Thymus (tissue), 14 donors: ENCODE measurements at places on chromosomes 1 and 21. TPM values are rescaled to one million over a fixed set of nuclear protein-coding genes. Genes with fewer than 3 reads are reported as not detected.

Gene RGS13
- 1.1 TPM for polyA plus RNA-seq

Gene GJA5
- polyA plus RNA-seq: 4.0 TPM

Gene RPS6KA1
- polyA plus RNA-seq: 30.4 TPM

Gene BLZF1
- polyA plus RNA-seq: 16.8 TPM

Gene ADAMTS4
- 3.0 TPM for polyA plus RNA-seq

- H3K4me3 ChIP-seq: no peak overlapping the region
- H3K27ac ChIP-seq: no peak overlapping the region
- no peaks in the 10 kb centered on the region for H3K27me3 ChIP-seq
- H3K36me3 ChIP-seq: no peaks in the 10 kb centered on the region
Observed at GRCh38 chr1:38183096-38183495, 136.5 kb upstream of the POU3F1 start.

GRCh38 chr1:46244656-46245371 lies 2.7 kb upstream of the RAD54L start:
- no peak overlapping the region for H3K4me3 ChIP-seq
- no peaks in the 10 kb centered on the region for H3K27me3 ChIP-seq
- H3K4me1 ChIP-seq: peaks cover 17% of the 10 kb centered on the region
- H3K27ac ChIP-seq: no peak overlapping the region

DNA sequence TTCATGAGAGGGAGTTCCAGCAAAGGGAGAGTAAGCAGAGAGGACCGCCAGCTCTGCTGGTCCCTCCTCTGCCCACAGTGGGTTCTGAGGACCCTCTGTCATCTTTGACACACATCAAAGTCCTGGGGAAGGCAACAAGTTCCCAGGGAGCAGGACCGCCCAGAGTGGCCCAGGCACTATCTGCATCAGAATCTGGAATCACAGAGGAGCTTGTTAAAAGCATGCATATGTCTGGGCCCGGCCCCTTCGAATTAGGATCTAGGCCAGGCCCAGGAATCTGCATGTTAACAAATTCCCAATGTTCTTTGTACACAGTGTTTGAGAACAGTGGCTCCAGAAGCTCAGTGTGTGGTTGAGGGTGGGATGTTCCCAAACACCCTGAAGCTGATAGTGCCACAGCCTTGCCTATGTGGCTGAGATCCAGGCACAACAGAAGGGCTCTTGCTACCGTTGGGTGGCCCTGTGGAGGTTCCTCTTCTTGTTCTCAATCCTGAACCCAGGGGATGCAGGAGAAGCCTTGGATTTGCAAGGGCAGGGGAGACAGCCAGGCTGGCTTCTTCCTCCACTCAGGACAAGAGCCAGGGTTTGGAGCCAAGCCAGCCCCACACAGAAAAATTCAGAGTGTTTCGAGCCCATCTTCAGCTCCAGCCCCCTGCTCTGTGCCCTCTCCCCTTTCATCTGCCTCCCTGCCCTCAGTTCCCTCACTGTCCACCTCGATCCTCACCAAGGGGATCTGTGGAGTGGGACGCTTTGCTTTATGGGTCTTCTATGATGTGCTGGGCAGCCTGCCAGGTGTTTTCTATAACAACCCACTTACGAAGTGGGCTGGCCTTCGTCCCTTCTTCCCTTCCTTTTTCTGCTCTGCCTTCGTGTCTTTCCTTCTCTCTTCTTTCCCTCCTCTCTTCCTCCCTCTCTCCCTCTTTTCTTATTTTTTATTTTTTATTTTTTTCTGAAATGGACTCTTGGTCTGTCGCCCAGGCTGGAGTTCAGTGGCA lies 129.0 kb upstream of the TMPRSS2 start:
- H3K36me3 ChIP-seq: no peaks in the 10 kb centered on the region
- H3K27me3 ChIP-seq: peaks cover 39% of the 10 kb centered on the region
- H3K4me1 ChIP-seq: peaks cover 6% of the 10 kb centered on the region
- no peak overlapping the region for H3K4me3 ChIP-seq

GRCh38 chr1:226820941-226821718 lies 49.3 kb upstream of the PSEN2 start:
- H3K27me3 ChIP-seq: no peaks in the 10 kb centered on the region
- no peak for DNase-seq
- no peaks in the 10 kb centered on the region for H3K36me3 ChIP-seq
- H3K4me1 ChIP-seq: no peaks in the 10 kb centered on the region
- peak overlapping the region; percentile 11 for H3K27ac ChIP-seq

GRCh38 chr1:185033686-185034085 lies 11.7 kb upstream of the RNF2 start:
- H3K27me3 ChIP-seq: no peaks in the 10 kb centered on the region
- DNase-seq: no peak
- H3K36me3 ChIP-seq: no peaks in the 10 kb centered on the region

- no peak for DNase-seq
- no peak overlapping the region for H3K4me3 ChIP-seq
- no peaks in the 10 kb centered on the region for H3K36me3 ChIP-seq
- no peak overlapping the region for H3K27ac ChIP-seq
- no peaks in the 10 kb centered on the region for H3K4me1 ChIP-seq
Observed at GRCh38 chr1:218547957-218548730, 203.0 kb downstream of the TGFB2 start.

GRCh38 chr1:220684890-220685289 lies 5.3 kb upstream of the C1orf115 start:
- H3K27me3 ChIP-seq: peaks cover under 1% of the 10 kb centered on the region
- H3K4me3 ChIP-seq: no peak overlapping the region
- no peak for DNase-seq
- H3K27ac ChIP-seq: no peak overlapping the region
- no peaks in the 10 kb centered on the region for H3K36me3 ChIP-seq
- peaks cover 3% of the 10 kb centered on the region for H3K4me1 ChIP-seq

DNA sequence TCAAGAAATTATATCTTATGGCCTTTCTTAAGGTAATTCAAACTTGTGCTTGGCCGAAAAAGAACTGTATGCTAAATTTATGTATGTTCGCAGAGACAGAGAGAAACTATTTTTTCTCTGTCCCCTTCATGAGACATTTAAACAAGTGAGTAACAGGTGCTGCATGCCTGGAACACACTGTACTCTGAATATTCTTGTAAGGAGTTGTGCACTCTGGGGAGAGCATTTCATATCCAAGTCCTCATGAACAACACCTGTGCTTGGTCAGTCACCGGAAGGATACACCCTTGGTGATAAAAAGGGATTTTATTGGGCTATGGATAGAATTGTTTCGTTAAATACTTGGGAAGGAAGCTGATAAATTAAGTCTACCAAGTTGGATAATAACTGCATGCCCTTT lies 220.8 kb upstream of the NRIP1 start:
- H3K27me3 ChIP-seq: no peaks in the 10 kb centered on the region
- no peak for DNase-seq
- H3K36me3 ChIP-seq: no peaks in the 10 kb centered on the region

- no peak overlapping the region for H3K4me3 ChIP-seq
- no peak overlapping the region for H3K27ac ChIP-seq
- H3K27me3 ChIP-seq: no peaks in the 10 kb centered on the region
- no peaks in the 10 kb centered on the region for H3K4me1 ChIP-seq
Observed at GRCh38 chr21:30044447-30045064, 104.8 kb upstream of the GRIK1 start.

DNA sequence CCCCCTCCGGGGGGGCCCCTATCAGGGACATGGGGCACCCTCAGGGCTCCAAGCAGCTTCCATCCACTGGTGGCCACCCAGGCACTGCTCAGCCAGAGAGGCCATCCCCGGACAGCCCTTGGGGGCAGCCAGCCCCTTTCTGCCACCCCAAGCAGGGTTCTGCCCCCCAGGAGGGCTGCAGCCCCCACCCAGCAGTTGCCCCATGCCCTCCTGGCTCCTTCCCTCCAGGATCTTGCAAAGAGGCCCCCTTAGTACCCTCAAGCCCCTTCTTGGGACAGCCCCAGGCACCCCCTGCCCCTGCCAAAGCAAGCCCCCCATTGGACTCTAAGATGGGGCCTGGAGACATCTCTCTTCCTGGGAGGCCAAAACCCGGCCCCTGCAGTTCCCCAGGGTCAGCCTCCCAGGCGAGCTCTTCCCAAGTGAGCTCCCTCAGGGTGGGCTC lies 34.9 kb downstream of the TRIM11 start:
- no peak overlapping the region for H3K4me3 ChIP-seq
- H3K4me1 ChIP-seq: no peaks in the 10 kb centered on the region
- no peak overlapping the region for H3K27ac ChIP-seq
- no peak for DNase-seq
- H3K36me3 ChIP-seq: no peaks in the 10 kb centered on the region
- peaks cover 6% of the 10 kb centered on the region for H3K27me3 ChIP-seq

DNA sequence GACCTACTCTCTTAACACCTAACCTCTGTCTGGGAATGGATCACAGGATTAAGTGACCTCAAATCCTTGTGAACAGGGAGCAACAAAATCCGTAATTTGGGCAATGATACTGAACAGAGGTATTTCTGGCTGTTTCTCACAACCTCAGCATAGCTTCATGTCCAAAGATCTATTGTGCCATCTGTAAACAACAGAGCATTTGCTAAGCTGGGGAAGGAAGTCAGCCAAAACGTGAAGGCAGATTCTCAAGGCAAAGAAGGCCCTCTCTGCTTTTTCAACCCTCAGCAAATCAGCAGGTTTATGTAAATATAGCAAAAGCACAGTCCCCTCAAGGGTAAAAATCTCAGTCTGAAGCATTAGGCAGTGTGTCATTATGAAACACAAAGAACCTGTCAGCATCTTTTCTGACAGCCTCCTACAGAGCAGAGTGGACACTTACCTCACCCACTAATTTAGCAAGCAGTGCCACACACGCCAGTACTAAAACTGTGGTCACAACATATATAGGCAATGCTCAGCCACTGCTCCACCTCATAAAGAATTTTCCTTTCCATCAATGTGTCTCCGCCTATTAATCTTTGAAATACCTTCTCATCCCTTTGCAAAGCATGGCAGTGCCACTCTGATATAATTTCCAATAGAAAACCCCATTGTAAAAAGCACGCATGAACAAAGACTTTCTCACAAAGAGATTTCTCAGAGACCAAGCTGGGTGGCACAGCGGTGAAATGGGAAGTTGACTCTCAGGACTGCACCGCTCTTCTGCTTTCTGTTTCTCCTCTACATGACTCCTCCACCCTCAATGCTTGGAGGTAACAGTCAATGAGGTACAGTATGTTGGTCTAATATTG lies 188.0 kb downstream of the RERE start:
- no peak overlapping the region for H3K27ac ChIP-seq
- no peak overlapping the region for H3K4me3 ChIP-seq
- H3K27me3 ChIP-seq: no peaks in the 10 kb centered on the region
- peaks cover 8% of the 10 kb centered on the region for H3K4me1 ChIP-seq
- DNase-seq: no peak

GRCh38 chr1:147700042-147701006 lies 30.0 kb upstream of the ACP6 start:
- H3K4me3 ChIP-seq: no peak overlapping the region
- no peaks in the 10 kb centered on the region for H3K27me3 ChIP-seq
- H3K4me1 ChIP-seq: peaks cover 3% of the 10 kb centered on the region
